ENCODE measurements at places on chromosomes 3 and 15. TPM values are rescaled to one million over a fixed set of nuclear protein-coding genes. Genes with fewer than 3 reads are reported as not detected.

HRG gene
- not detected for total RNA-seq

FAM81A gene
- total RNA-seq = 1.6 TPM

SEMA6D gene
- total RNA-seq = 4.0 TPM

DNAH1 gene
- 1.6 TPM for total RNA-seq

AHSG gene
- total RNA-seq = not detected

FBLN2 gene
- 122 TPM for total RNA-seq

CSPG5 gene
- total RNA-seq = 0.31 TPM

CRTC3 gene
- 10.0 TPM for total RNA-seq

MUSTN1 gene
- 15.7 TPM for total RNA-seq

C3orf70 gene
- 0.57 TPM for total RNA-seq

SERPINI2 gene
- total RNA-seq = not detected

ANKDD1A gene
- 7.8 TPM for total RNA-seq

CCR8 gene
- total RNA-seq = not detected

RPP25 gene
- total RNA-seq = 12.4 TPM

XCR1 gene
- 0.19 TPM for total RNA-seq

PLA2G4F gene
- 28.2 TPM for total RNA-seq

FBN1 gene
- total RNA-seq = 87.0 TPM

TNFSF10 gene
- 105 TPM for total RNA-seq

ZNF860 gene
- total RNA-seq = 7.2 TPM

WDR73 gene
- 14.6 TPM for total RNA-seq

ALS2CL gene
- 42.4 TPM for total RNA-seq

GRAMD1C gene
- 6.3 TPM for total RNA-seq

FANCI gene
- 17.8 TPM for total RNA-seq
